ENCODE measurements at places on chromosomes 4 and X.
A peak's percentile ranks its signal among the peaks of the same experiment; 100 is the strongest.

GRCh38 chrX:120109378-120109777 is 6.3 kb downstream of the RHOXF1 start:
- DNase-seq, result no peak

GRCh38 chr4:1683261-1683735 is 815 bp downstream of the FAM53A start:
- no peak for DNase-seq

- no peak for DNase-seq
Observed at GRCh38 chrX:56795309-56795868, 66.3 kb downstream of the NBDY start.

DNA sequence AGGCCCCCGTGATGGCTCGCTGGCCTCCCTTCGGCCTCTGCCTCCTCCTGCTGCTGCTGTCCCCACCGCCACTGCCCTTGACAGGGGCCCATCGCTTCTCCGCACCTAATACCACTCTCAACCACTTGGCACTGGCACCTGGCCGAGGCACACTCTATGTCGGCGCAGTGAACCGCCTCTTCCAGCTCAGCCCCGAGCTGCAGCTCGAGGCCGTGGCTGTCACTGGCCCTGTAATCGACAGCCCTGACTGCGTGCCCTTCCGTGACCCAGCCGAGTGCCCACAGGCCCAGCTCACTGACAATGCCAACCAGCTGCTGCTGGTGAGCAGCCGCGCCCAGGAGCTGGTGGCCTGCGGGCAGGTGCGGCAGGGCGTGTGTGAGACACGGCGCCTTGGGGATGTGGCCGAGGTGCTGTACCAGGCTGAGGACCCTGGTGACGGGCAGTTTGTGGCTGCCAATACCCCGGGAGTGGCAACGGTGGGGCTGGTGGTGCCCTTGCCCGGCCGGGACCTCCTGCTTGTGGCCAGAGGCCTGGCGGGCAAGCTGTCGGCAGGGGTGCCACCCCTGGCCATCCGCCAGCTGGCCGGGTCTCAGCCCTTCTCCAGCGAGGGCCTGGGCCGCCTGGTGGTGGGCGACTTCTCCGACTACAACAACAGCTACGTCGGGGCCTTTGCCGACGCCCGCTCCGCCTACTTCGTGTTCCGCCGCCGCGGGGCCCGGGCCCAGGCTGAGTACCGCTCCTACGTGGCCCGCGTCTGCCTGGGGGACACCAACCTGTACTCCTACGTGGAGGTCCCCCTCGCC is 3.0 kb downstream of the PLXNB3 start:
- DNase-seq, result no peak

DNA sequence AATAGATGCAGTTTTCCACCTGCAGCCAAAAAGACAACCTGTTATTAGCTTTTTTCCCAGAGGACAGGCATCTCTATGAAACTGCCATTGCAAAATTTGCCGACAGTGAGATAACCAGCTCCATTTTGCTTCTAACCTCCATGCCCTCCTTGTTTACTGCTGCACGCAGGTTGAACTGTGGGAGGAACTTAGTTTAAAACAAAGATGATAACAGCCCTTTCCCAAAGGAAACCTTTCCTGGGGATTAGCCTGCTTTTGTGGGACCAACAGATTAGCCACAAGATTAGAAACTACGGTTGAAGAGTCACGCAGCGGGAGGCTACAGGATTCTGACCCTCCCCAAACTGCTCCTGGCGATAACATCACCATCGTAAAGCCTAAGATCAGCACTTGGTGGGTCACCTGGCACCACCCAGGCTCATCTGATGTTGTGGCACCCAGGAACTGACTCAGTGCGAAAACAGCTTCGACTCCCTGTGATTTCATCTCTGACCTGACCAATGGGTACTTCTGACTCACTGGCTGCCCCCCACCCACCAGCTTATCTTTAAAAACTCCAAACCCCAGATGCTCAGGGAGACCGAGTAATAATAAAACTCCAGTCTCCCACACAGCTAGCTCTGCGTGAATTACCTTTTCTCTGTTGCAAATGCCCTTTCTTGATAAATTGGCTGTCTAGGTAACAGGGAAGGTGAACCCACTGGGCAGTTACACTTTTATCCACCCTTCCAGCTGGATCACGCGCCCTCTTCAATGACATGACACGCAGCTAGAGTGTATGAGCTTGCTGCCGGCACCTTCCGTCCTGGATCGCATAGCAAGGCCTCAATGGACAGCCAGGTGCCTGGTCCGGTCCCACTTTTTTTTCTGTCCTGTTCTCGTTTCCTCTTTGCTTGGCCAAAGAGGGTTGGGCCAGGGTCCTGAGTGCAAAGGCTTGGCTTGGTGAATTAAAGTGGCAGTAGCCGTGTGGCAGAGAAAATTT is 27.2 kb downstream of the NOP14 start:
- DNase-seq, result no peak

- DNase-seq, result no peak
Observed at GRCh38 chr4:122715221-122715620, 17.3 kb upstream of the BBS12 start.

DNA sequence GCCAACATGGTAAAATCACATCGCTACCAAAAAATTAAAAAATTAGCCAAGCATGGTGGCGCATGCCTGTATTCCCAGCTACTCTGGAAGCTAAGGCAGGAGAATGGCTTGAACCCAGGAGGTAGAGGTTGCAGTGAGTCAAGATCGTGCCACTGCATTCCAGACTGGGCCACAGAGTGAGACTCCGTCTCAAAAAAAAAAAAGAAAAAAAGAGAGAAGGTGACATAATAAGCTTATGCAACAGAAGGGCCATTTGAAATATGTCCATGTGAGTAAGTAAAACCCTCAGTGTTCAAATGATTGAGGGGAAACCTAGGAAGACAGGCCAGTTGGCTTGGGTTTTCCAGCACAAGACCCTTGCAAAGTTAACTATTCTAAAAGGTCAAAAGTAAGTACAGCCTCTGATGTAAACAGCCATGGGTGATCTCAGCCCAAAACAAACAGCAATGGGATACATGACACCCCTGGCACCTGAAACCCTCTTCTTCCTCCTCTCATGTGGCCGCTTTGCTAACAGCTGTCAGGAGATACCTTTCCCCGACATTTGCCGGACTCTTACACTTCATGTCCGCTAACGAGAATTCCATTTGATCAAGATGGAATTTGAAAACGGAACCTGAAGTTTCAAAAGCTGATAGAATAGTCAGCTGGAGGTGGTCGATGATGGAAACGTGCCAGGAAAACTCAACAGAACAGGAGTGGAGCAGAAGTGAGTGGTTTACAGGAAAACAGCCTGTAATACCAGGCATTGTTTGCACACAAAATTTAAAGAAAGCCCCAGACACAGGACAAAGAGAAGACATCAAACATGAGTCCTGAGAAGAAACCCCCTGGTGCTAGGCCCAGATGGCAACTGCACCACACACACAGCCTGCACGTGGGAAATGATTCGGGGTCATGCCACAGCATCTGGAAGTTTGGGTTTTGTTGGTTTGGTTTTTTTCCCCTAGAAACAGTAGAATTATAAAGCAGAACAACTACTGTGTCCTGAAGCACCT is 93.0 kb upstream of the STS start:
- DNase-seq, result no peak

- DNase-seq, result no peak
Observed at GRCh38 chrX:46260499-46260898, 284.7 kb downstream of the ZNF674 start.

DNA sequence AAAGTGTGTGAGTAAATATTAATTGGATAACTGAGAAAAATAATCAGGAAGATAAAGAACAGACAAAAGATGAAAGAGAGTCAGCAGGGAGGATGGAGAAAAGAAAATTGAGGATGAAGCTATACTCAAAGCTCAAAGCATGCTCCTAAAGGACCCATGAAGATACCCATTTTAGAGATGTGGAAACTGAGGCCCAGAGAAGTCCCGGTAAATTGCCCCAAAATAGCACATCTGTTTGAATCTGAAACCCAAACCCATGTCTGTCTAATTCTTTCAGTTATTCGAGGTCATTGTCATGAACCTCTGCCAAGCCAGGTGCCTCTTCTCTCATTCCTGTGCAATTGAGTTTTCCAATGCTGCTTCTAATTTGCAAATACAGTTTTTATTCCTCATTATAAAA is 29.6 kb upstream of the MSX1 start:
- no peak for DNase-seq

- no peak for DNase-seq
Observed at GRCh38 chr4:16508968-16509367, 282.7 kb upstream of the TAPT1 start.

DNA sequence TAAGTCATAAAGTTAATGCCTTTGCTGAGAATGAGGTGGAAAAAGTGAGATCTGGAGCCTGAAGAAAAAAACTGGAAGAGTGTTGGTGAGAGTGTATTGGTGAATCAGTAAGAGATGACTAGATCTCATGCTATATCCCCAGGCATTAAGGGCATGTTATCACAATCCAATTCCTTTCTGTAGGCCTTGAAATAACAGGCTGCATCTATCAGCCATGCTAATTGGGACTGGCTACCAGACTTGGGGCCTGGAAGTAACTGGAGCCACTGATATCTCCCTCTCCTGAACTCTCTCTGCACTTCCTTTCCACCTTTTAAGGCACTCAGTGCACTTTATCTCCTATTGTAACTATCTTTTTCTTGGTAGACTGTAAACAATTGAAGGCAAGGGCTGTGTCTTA is 88.8 kb upstream of the HPRT1 start:
- DNase-seq, result no peak

DNA sequence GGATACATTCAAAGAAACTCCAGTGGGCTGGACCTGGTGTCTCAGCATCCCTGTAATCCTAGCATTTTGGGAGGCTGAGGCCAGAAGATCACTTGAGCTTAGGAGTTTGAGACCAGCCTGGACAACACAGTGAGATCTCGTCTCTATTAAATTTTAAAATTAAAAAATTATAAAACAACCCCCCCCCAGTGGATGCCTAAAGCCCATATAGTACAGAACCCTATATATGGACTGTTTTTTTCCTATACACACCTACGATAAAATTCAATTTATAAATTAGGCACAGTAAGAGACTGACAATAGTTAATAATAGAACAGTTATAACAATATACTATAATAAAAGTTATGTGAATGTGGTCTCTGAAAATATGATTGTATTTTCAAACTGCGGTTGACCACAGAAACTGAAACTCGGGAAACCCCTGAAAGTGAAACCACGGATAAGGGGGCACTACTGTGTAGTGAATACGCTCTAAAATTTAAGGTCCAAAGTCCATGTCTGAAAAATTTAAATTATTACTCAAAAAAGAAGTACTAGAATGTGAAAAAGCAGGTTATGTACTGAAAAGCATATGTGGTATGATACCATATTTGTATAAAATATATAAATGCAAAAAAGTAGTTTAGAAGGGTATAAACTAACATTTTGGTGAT is 2.0 kb downstream of the SMIM14 start:
- DNase-seq, result no peak

DNA sequence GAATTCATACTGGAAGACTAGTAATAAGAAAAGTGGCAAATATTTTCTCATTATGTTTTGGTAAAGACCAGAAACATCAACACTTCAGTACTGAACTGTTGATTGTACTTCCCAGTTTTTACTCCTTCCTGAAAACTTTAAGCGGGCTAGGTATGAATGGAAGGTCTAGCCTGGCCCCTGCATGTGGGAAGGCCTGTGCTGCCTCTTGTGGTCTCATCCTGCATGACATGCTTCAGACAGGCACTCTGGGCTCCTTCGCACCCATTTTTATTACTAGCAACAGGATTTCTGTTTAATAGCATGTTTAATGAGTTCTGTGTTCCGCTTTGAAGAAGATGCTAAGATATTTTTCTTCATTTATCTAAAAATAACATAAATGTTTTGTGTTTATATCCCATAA is 279.1 kb downstream of the ANK2 start:
- no peak for DNase-seq

- peak; percentile 98 for DNase-seq
Observed at GRCh38 chr4:76949276-76950051, at the start of gene SEPTIN11. Gene SEPTIN11 (plus strand): TSS chr4:76949752. CDS start chr4:76949904, 152 bp downstream.

DNA sequence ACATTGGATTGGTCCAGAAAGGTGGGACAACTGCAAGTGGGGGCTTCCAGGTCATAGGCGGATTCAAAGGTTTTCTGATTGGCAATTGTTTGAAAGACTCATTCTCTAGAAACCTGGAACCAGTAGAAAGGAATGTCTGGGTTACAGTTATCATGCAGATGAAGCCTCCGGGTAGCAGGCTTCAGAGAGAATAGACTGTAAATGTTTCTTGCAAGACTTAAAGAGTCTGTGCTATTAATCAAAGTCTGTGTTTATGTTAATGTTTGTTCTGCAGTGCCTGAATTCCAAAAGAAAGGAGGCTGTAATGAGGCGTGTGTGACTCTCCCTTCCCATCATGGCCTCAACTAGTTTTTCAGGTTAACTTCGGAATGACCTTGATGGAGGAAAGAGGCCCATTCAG is 43.9 kb upstream of the GC start:
- no peak for DNase-seq

- no peak for DNase-seq
Observed at GRCh38 chr4:136800248-136800647, 732.0 kb downstream of the PCDH18 start.

- DNase-seq, result no peak
Observed at GRCh38 chrX:146433771-146434170, 375.8 kb upstream of the CXorf51B start.

GRCh38 chrX:154436983-154437752 is at the start of gene GDI1:
Gene GDI1 (plus strand): TSS chrX:154437154. CDS start chrX:154437255, 101 bp downstream.
- peak; percentile 81 for DNase-seq

- no peak for DNase-seq
Observed at GRCh38 chrX:125507119-125507518, 187.4 kb downstream of the TEX13C start.

DNA sequence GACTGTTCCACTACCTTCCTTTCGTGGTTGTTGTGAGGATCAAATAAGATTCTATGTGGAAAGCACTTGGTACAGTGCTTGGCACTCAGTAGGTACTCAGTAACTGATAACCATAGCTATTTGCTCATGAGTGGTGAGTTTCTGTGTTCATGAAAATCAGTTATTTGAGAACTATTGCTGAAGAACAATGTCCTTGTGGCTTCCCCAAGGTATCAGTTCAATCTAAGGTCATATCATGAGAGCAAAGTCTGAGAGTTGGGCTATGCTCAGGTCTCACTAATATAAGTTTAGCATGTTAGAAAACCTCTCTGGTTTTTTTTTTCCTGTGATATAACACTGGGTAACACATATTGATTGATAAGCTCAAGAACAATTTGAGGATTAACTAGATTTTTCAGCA is 147.8 kb downstream of the GRIA3 start:
- no peak for DNase-seq

- no peak for DNase-seq
Observed at GRCh38 chrX:134006484-134007161, 21.2 kb upstream of the GPC3 start.

DNA sequence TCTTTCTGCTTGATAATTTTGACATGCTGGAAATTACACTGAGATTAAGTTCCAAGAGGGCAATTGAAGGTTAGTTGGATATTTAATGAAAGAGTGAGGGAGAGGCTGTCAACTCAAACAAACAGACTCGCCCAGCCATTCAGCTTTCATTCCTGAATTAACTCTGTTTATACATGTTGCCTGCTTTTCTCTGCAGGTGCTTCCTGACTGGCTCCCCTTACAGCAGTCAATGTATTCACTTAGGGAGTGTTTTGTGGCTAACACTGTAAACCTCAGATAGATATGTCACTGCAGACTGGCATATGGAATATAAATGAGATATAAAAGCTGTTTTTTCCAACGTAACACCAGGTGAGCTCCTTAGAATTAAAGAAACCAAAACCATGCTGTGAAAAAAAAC is 28.7 kb downstream of the TMPRSS11A start:
- no peak for DNase-seq

All from right kidney (tissue), 9 donors.